ENCODE measurements at places on chromosomes 5 and 9.

DNA sequence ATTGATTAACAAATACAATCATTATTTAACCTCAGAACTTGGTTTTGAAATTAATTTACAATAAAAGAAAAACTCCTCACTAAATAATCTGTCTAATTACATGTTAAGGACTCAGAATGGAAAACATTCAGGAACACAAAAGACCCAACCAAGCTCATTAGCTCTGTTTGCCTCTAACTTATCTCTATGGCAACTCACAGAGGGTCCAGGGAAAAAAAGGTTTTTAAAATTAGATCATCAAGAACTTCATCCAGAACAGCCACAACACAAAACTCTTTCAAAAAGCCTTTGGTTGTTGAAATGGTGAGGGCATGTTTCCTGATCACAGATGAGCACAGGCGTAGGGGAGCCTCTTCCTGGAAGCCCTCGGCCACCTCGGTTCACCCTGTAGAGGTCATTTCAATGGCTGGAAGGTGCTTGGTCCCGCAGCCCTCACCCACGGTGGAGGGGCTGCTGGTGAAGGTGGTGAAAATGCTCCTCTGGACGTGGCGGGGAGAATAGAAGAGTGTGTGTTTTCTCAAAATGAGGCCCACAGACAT is 17.2 kb upstream of the TCF7 start:
- no peak for DNase-seq

DNA sequence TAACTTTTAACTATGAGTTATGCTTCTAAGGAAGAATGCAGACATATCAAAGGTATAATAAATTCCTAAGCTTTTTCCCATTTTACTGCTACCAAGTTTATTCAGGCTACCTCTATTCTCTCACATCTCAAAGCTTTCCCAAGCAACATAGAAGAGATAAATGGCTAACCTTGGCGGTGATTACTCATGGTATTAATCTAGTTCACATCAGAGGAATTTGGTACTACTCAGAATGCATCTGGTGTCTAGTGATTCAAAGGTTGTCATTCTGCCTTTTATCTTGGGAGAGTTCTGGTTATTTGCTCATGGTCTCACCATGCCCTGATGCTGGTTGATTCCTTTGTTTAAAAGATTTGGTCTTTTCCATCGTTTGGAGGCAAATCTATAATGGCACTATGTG is 182.7 kb downstream of the TAF11L14 start:
- DNase-seq, result no peak

GRCh38 chr5:163439092-163439425 is 1.7 kb downstream of the CCNG1 start:
- DNase-seq, result no peak

- DNase-seq, result no peak
Measured at GRCh38 chr9:134590240-134591081, 51.1 kb upstream of the COL5A1 start.

DNA sequence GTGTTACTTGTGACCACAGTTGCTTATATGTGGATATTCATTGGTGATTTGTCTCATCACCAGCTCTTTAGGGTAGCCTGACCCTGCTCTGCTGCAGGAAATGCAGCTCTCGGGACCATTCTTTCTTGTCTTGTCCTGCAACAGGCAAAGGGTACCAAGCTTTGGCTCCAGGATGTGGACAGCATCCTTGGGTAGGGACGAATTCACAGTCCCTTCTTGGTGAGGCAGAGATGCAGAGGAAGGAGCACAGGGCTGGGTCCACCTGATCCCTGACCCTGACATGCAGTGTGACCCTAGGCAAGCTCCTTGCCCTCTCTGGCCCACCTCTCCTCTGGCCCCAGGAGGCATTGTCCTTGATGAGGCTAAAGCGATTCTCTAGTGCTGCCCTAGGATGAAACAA is 37.0 kb upstream of the SYNPO start:
- no peak for DNase-seq

- DNase-seq, result no peak
Measured at GRCh38 chr5:117680426-117680825, 1105.8 kb upstream of the SEMA6A start.

DNA sequence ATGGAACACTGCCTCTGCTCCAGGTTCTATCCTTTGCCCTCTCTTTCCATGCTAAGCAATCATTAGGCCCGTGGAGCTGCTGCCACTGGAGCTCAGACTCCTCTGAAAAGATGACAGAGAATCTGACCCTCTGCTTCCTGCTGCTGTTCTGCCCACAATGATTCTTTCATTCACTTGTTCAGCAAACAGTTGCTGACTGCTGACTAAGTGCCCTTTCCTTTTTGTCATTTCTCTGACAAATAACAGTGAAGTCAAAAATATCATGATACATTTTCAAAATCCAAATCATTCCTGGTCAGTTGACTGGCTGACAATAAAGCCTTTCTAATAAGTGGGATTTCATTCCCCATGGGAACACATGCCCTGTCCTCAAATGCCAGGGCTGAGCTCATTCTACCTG is 110.1 kb downstream of the SIL1 start:
- DNase-seq, result no peak

GRCh38 chr5:147963948-147964693 is 57.8 kb upstream of the C5orf46 start:
- DNase-seq, result no peak

DNA sequence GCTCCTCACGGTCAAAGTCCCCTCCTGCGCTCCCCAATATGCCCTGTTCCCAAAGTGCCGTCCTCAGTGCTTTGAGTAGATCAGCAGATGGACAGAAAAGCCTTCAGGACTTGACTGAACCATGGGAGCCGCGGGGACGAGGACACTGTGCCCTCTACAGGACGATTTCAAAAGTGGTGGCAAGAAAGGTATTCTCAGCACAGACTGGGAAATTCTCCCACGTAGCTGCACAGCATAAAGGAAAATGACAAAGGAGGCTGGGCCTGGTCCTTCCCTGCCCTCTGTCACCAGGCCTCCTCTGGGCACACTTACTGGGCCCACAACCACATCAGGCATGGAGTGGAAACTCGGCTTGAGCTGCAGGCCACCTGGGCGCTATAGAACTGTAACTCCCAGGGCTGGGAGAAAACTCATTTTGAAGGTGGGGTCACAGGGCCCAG is 16.7 kb upstream of the MTMR12 start:
- DNase-seq, result peak; percentile 44

DNA sequence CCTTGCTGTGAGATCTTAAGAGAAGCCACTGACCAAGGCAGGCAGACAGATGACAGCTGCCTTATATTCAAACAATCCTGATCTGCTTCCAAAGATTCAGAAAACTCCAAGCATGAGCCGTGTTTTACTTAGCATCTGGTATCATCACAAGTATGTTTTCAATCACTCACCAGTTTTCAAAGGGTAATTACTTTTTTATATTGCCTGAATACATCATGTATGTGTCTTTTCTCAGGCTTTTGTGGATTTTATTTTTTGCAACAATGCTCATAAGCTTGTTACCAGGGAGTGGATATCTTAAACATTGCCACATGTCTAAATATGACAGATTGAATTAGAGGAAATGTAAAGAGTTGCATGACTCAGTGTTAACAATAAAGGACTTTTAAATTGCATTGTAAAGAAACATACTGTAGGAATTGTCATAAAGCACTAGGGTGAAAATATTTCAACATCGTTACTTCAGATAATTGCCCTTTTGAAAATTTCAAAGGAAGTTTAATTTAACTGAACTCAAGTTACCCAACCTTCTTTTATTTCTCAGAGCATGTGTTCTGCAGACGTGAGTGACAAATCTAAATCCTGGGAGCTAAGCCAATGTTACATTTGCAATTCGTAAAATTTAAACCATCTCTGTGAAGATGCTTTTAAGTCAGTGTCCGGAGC is 326.1 kb downstream of the PLK2 start:
- DNase-seq, result no peak

DNA sequence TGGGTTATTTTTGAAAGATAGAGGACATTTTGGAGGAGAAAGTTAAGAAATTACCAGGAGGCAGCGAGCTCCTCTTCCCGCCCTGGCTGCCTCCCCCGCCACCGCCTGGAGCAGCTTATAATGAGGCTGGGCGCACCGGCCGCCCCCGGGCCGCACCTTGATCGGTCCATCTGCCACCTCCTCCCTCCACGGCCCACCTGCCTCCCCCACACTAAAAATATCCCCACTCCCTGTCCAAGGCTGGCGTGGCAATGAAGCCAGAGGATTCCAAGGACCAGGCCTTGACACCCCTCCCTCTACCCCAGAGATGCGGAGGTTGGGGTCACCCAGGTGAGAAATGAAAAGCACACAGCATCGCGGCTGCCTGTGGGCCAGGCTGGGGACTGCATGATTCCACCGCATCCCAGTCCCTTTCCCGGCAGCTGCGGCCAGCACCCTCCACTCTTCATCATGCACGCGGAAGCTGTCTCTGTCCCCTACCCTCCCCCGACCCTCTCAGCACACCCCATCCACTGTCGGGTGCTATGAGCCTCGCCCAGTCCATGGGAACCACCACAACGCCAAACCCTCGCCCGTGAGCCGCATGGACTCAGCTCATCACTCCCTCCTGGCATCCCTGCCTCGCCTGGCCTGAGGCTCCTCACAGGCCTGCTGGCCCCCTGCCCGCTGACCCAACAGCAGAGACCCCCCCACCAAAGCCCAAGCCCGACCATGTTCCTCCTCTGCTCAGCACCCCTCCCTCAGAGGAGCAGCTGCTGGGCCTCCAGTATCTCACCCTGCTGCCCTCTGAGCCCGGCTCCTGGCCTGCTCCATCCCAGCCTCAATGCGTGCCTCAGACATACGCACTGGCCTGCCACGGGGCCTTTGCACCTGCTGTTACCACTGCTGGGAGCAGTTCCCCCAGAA is 50.0 kb downstream of the SARDH start:
- no peak for DNase-seq

- no peak for DNase-seq
Measured at GRCh38 chr9:129755151-129755550, 2.3 kb upstream of the PTGES start.

DNA sequence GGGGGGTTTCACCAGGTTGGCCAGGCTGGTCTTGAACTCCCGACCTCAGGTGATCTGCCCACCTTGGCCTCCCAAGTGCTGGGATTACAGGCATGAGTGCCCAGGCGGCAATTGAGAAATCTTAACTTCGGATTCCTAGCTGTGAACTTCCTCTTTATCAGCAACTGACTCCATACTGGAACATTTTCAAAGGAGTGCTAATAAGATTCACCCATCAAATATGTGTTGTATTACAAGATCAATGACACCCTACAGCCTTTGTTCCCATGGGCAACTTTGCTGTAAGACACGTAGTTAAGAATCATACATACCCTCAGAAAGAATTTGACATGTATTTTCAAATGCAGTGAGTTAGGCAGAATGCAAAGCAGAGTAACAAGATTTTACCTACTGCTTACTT is 23.1 kb upstream of the ACOT12 start:
- DNase-seq, result no peak

- no peak for DNase-seq
Measured at GRCh38 chr9:121822093-121823085, 171.0 kb downstream of the DAB2IP start.

GRCh38 chr5:121386334-121386733 is 465.3 kb upstream of the FTMT start:
- DNase-seq, result no peak

GRCh38 chr9:18346745-18347144 is 127.2 kb upstream of the ADAMTSL1 start:
- DNase-seq, result no peak

- no peak for DNase-seq
Measured at GRCh38 chr9:127295005-127295404, 30.4 kb downstream of the GARNL3 start.

GRCh38 chr5:165457859-165458481 is 1952.6 kb downstream of the MAT2B start:
- no peak for DNase-seq

DNA sequence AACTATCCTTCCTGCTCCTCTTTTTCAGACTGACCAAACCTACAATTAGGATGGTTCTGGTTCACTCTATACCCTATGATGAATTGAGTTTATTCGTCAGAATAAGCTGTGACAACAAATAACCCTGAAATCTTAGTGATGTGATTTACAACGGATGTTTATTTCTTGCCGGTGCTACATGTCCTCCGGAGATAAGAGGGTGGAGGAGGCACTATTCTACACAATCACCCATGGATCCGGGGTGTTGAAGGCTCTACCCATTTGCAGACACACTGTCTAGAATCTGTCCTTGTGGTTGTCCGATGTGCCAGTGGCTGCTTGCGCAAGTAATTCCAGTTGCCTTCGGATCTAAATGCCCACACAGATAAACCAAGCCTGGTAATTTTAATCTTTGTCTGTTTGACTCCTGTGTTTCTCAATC is 44.7 kb downstream of the CDC14B start:
- no peak for DNase-seq

DNA sequence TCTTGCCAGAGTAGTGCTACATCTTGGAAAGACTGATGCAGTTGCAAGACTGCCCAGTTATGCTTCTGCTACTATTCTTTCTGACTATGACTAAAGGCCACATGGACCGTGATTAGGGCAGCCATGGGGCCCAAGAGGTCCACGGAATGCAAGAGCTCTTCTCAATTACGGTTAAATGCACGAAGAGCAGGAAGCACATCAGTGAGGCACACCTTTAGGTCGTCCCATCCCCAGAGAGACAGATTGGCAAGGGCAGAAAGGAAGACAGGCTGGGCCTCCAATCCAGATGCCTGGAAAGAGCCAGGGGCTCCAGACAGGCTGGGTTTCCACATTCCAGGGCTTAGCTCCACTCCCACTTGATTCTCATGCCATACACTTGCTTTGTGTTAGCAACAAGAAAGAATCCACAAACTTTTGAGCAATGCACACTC is 132.3 kb upstream of the SLIT3 start:
- DNase-seq, result no peak

- no peak for DNase-seq
Measured at GRCh38 chr5:1554410-1554967, 30.7 kb upstream of the LPCAT1 start.

- DNase-seq, result no peak
Measured at GRCh38 chr9:112785986-112786385, 35.4 kb downstream of the SNX30 start.

DNA sequence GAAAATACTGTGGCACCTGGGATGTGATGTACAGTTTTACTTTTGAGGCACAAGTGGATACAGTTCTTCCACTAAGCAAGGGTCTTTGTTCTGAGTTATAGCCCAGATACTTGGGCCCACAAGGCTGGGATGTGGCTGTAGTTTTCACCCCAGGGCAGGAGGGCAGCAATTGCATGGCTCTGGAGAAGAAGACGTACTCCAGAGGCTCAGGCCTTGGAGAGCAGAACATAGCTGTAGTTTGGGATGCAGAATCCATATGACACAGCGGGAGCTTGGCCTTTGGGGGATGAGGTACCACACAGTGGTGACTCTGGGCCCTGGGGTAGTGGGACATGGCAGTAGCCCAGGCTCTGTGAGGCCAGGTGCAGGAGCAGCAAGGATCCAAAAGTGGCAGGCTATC is 110.8 kb upstream of the FSTL4 start:
- no peak for DNase-seq

GRCh38 chr5:176639981-176640380 is 7.3 kb upstream of the TSPAN17 start:
- DNase-seq, result no peak

GRCh38 chr9:137631345-137632229 is 12.8 kb downstream of the EHMT1 start:
- no peak for DNase-seq

Measured in naive thymus-derived CD4-positive, alpha-beta T cell (primary cell).